HFF-Myc (cell line): ENCODE measurements at places on chromosomes 7 and 10.
A peak's percentile ranks its signal among the peaks of the same experiment; 100 is the strongest.

DNA sequence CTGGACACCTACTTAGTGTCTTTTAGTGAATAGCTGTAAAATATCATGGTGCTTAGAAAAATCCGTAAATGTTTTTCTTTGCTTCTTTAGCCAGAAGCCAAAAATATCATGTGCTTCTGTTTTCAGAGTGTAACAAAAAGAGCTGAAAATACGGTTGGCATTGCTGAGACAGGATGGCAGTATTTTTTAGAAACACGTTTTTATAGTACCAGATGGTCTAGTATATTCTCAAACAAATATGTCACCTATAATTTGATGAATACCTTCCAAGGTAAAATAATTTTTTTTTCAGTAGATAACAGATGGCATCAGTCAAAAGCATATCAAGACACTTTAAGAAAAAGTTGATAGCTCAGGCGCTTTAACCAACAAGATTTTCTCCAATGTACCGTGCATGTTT is 326.6 kb downstream of the PHF14 start:
- no peak for DNase-seq

DNA sequence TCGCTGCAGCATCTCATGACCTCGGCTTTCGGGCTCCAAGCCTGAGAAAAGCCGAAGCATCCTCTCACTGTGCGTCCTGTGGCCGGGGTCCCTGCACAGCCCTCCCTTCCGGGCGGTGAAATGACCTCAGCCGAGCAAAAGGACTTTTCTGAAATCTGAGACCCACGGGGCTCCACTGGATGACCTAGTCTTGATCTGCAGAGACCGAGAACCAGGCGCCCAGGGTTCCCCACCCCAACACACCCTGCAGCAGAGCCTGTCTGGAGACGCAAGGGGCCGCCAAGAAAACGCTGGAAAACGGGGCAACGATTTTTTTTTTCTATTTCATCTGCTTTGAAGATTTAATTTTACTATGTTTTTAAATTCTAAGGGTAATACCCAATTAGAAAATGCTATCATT is 31.7 kb downstream of the NPS start:
- no peak for DNase-seq

GRCh38 chr10:35723059-35723458 is 81.0 kb upstream of the FZD8 start:
- no peak for DNase-seq

DNA sequence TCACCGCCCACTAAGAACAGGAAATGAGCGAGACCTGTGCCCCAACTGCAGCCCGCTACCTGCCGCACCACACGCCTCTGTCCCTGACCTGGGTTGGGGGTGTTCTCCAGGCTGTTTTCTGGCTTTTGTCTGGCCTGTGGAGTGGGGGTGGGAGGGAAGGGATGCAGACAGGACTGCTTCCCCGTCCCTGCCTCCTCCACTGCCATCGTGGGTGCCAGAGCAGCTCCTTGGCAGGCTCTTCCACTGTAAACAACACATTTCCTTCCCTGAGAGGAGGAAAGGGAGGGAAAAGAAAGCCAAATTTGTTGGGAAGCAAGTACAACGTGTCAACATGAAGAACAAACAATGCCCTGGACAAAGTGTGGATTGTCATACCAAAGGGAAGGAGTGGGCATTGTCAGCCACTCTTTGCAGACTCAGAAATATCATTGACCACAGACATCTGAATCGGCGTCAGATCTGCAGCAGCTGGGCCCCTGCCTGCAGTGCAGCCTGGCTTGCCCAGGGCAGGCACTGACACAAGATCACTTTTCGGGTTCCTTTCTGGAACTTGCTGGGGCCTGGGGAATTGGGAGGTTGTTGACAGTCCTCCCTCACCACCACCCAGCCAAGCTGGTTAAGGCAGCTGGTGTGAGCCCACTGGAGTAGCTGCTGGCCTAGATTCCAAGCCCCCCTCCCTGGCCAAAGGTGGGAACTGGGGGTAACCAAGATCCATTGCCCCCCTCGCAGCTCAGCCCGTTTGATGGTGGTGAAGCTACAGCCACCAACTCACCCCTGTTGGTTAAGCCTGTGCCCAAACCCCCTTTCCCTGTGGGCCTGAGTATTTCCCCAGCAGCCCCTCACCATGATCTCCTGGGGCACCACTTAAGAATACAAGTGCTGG is 22.6 kb upstream of the TRIM8 start:
- DNase-seq: no peak

- DNase-seq: no peak
Observed at GRCh38 chr10:101354328-101355071, 535 bp downstream of the BTRC start.

DNA sequence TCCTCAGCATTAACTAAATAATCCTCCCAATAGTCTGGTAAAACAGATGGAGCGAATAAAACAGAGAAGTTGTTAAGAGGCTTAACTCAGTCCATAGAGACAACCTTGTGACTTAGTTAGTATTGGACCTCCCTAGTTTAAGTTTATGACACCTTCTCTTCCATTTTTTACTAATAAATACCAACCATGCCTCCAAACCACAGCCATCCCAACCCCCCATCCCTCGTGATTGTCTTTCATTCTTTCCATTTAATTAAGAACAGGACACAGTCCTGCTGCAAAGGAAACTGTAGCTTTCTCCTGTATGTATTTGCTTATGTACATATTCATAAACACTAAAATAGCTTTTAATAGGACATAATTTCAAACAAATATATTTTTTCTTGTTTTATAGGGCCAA is 238.2 kb downstream of the SEMA3D start:
- peak; percentile 6 for DNase-seq

GRCh38 chr7:67955061-67955460 is 958.4 kb downstream of the TYW1 start:
- no peak for DNase-seq

DNA sequence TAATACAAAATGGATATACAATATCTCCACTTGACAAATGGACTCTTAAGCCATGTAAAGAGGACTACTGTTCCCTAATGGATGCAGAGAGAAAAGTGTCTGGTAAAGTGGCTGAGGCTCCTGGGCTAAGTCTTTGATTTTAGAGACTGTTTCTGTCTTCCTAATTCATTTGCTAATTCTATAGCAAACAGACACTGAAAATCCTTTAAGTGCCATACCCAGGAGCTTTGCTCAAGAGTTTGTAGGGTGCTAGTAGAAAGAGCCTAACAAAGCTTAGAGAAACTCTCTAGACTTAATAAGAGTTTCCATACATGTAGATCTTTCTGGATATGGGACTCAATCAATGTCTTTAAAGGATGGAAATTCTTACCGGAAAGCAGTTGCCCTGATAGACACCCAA is 16.7 kb downstream of the CEP55 start:
- no peak for DNase-seq

DNA sequence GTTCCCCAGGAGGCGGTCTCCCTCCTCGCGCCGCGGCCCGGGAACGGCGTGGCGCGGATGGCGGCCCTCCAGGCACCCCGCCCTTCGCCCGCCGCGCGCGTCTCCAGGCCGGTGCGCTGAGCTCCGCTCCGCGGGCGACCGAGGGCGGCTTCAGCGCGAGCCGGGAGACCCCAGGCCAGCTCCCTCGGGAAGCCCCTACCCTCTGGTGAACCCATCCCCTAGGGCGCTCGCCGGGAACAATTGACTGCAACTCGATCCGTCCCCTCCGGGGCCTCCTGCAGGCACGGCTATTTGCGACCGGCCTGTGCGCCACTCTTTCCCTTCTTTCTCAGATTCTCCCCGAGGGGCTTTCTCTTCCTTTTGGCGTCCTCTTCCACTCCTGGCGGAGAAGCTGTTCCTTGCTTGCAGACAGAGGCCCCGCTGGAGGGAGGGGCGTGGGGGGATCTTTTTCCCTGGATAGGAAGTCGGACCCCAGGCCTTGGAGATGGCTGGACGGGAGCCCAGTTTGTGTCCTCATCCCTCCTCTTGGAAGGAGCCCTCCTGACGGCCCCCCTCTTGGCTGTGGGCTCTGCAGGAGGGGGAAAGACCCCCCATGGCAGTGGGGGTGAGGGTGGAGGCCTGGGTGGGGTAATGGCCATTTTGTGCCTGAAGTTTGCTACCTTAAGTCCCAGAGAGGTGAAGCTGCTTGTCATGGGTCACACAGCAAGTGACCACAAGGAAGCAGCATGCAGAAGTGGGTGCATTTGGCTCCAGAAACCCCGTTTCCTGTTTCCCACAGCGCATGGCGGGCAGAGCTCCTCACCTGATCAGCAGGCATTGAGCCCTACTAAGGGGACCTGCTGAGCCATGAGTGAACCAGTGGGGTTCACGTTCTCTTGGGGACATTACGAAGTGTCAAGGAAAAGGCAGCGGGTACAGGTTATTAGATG is 171.2 kb upstream of the TNRC18 start:
- no peak for DNase-seq

- DNase-seq: no peak
Observed at GRCh38 chr10:22659866-22660265, 54.5 kb downstream of the PIP4K2A start.

GRCh38 chr7:54591404-54592386 is 49.5 kb downstream of the VSTM2A start:
- no peak for DNase-seq

GRCh38 chr10:132006966-132007365 is 25.2 kb upstream of the BNIP3 start:
- DNase-seq: no peak

DNA sequence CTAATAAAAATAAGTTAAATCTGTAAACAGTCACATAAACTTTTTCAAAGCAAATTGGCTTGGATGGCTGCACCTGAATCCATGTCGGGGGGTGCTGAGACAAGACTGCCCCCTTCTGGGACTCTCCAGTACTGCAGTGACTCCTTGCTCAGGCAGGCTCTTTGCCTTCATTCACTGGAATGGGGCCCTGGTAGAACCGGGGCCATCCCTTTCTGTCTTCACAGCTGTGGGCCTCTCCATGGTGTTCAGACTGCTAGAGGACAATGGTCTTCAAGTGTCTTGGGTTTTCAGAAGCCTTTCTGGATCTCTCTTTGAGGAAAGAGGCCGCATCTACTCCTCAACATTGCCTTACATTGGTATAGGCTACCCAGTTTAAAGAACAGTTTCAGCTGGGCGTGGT is 16.1 kb upstream of the IMPDH1 start:
- DNase-seq: no peak

DNA sequence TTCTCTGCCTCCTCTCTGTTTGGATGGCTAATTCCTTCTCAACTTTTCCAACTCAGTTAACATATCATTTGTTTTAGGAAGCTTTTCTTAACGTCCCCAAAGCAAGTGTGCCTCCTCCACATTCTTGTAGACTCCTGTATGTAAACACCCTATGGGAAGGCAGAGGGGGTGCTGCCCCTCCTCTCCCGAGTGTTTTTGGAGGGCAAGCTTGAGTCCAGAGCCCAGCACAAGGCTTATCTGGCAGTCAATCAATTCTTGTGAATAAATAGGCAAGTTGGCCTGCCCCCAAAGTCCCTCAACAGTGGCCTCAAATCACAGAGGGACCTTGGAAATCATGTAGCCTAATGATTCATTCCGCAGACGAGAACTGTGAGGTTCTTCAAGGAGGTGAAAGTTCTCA is 305.6 kb downstream of the RPS24 start:
- no peak for DNase-seq

GRCh38 chr7:145151676-145152075 is 315.8 kb upstream of the TPK1 start:
- no peak for DNase-seq

DNA sequence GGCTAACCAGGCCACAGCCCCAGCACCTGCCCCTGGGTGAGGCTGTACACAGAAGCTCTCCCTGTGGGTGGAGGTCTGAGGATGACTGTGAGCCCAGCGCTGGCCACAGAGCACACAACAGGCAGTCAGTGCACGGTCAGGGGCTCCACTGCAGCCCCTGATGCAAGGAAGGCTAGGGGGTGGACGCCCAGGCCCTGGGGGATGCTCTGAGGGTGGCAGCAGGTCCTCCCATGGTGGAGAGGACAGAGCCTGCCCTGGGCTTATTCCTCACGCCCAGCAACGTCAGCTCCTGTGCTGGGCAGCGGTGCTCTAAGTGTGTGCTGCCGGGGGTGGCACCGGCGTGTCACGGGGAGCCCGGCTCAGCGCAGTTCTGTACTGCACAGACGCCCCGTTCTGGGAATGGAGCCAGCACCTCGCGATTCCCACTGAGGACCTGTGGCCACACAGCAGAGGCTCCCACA is 223.2 kb downstream of the MAD1L1 start:
- no peak for DNase-seq

DNA sequence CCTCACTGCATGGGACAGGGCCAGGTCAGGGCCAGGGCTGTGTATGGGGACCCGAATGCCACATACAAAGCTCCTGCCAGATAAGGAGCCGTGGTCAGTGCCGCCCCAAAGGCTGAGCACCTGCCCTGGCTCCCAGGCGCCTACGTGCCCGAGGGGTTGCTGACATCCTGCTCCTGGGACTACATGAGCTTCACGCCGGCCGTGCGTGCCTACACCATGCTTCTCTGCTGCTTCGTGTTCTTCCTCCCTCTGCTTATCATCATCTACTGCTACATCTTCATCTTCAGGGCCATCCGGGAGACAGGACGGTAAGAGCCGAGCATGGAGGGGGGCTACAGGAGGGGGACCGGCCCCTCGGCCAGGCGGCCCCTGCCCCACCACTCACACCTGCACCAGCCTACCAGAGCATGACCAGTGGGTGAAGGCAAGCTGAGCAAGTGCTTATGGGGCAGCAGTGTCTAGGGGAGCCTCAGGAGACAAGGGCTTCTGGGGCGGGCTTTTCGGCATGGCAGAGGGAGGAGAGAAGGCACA is 4.9 kb downstream of the OPN4 start:
- DNase-seq: no peak

- DNase-seq: no peak
Observed at GRCh38 chr10:23361665-23362064, 17.1 kb upstream of the C10orf67 start.

- no peak for DNase-seq
Observed at GRCh38 chr10:53606981-53607380, 834.4 kb upstream of the MBL2 start.
